ENCODE measurements at places on chromosomes 2 and 18.
A peak's percentile ranks its signal among the peaks of the same experiment; 100 is the strongest.

- DNase-seq, result no peak
Measured at GRCh38 chr18:10475276-10475653, 20.8 kb downstream of the APCDD1 start.

- DNase-seq, result no peak
Measured at GRCh38 chr18:7062811-7063210, 54.8 kb downstream of the LAMA1 start.

GRCh38 chr2:163595028-163595427 is 140.8 kb downstream of the FIGN start:
- no peak for DNase-seq

- no peak for DNase-seq
Measured at GRCh38 chr2:17543848-17544247, 3.4 kb downstream of the VSNL1 start.

- DNase-seq, result no peak
Measured at GRCh38 chr2:12141618-12142258, 395.3 kb downstream of the LPIN1 start.

DNA sequence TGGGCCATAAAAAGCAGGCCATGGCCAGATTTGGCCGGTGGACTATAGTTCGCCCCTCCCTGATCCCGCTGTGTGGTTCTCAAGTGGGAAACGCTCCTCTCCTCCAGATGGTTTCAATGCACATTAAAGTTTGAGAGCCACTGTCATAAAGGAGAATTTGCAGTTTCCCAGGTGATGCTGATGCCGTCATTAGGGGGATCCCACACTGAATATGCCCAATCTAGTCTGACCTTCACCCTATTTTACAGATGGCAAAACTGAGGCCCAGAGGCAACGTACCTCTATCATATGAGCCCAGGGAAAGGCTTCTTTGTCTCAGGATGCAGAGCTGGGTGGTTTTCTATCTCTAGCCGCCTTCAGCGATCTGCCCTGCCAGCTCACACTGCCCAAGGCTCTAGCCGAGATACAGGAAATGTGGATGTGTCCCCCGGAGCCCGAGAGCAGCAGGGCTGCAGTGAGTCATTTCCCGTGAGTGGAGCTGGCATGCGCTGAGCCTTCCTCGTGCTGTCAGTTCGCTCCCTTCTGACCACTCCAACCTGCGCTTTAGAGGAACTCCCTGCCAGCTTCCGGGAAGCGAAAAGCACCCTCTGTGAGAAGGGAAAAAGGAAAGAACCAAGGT is 116.2 kb downstream of the SMAD7 start:
- peak; percentile 58 for DNase-seq

DNA sequence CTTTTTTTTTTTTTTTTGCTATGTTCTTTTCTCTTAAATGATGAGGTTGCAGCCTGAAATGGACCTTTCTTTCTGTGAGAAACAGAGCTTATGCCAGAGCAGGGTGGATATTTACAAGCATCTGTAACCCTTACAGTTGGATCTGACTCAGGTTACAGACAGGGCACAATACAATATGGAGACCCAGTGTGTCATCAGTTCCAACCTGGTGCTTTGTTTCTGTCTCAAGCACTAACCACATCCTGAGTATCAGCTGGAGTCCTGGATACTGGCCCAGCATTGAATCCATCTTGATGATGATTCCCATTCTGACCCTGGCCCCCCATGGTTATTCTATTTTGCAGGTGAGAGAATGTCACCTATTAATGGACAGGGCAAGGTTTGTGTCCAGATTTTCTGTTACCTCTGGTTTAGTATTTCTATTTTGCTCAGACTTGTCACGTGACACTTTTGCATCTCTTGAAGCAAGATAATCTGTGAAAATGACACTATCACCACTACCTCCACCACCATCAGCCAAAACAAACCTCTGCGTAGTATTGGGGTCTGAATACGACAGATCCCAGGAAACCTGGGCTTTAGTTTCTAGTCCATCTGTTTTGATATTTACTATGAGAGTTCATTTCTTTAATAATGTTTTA is 174.0 kb downstream of the CCDC85A start:
- DNase-seq, result no peak

- no peak for DNase-seq
Measured at GRCh38 chr2:97760480-97761049, 47.2 kb downstream of the ZAP70 start.

GRCh38 chr2:238722181-238722580 is 125.7 kb upstream of the TWIST2 start:
- no peak for DNase-seq
